ENCODE measurements at places on chromosomes 3 and 15.

- DNase-seq = no peak
Observed at GRCh38 chr15:98800437-98801233, 152.3 kb downstream of the IGF1R start.

- no peak for DNase-seq
Observed at GRCh38 chr3:64133272-64133671, 92.0 kb downstream of the PRICKLE2 start.

DNA sequence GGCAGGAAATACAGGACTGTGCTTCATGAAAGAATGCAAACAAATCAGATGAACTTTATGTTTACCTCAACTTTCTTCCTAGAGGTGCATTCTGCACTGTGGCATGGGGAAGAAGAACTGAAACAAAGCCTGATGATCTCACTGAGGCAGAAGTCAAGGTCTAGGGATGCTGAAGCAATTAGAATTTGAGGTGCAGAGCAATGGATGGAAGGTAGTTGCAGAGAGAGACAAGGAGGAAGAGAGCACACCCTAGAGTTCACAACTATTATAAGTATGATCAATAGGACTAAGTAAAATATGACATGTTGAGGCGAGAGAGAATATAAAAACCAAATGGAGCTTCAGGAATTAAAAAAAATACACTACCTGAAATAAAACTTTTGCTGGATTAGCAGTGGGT, 420.1 kb downstream of the EDEM1 start:
- DNase-seq = no peak

DNA sequence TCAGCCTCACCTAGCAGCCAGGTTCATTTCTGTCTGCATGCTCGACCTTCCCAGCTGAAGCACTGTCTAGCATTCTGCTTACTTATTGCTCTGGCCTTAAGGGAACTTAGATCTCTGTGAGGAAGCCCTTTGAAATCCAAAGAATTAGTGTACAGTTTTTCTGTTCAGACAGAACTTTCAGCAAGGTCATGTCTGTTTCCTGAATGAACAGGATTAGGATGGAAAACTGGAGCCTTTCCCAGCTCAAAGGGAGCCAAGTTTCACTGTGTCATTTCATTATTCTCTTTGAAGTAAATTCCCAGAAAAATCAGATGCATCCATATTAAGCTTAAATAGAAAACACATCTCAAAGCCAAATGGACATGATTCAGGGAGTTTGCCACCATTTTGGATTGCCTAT, 457.3 kb upstream of the KCNMB2 start:
- DNase-seq = no peak

GRCh38 chr15:34737477-34737876, 17.3 kb downstream of the GJD2 start:
- no peak for DNase-seq

GRCh38 chr15:70354346-70354905, 256.7 kb upstream of the TLE3 start:
- no peak for DNase-seq

DNA sequence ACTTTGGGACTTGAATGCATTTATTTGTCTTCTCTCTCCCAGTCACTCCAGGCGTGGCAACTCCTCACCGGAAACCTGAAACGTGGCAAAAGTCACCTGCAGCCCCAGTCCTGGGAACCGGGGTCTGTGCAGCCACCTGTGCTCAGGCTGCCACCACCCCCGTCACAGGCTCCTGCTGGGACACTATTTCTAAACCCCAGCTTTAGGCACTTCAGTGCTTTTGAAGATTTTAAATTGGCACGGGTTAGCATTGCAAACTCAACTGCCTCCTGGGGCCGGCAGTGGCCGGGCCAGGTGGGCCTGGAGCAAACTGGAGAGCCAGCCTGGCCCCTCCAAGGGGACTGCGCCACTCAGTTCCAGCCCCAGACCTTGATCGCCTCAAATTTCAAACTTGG, 146.7 kb upstream of the IQSEC1 start:
- DNase-seq = no peak

- DNase-seq = no peak
Observed at GRCh38 chr15:33742306-33742705, 226.0 kb upstream of the CHRM5 start.

GRCh38 chr3:100400419-100400779, 490 bp downstream of the TOMM70 start:
- DNase-seq = peak; percentile 21

DNA sequence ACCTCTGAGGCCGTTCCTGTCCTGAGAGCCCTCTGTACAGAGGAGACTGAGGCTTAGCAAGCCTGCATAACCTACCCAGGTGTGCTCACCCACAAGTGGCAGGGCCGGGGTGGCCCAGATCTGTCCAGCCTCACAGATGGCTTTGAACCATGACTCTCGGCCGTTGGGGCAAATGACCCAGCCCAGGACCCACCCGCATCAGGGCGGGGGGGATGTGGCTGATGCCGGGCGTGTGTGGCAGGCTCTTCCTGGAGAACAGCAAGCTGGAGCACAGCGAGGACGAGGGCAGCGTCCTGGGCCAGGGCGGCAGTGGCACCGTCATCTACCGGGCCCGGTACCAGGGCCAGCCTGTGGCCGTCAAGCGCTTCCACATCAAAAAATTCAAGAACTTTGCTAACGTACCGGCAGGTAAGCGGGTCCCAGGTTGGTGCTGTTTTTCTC, 133.5 kb downstream of the LRRK1 start:
- DNase-seq = no peak

DNA sequence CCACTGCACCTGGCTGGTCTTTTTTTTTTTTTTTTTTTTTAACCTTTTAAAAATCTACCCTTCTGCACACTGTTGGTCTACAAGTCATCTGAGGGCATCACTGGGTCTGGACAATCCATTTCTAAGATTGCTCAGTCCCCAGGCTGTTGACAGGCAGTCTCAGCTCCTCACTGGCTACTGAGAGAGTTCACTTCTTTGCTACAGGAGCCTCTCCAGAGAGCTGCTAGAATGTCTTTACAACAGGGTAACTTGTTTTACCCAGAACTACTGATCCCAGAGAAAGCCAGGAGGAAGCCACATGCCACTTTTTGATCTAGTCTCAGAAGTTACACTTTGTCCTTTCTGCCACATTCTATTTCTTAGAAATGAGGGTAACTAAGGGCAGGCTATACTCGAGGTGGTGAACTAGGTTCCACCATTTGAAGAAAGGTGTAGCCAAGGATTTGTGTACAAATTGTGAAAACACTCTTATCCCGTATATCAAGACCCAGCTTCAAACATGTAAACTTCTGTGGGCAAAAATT, 5.7 kb upstream of the CCNB2 start:
- DNase-seq = no peak

Measured in stimulated activated CD4-positive, alpha-beta T cell treated with anti-CD3 and anti-CD28 coated beads, Interleukin-12 subunit alpha, Interleukin-12 subunit beta, amount 100 ng/mL, for 48 hours (primary cell).